NCI-H1436 treated with DMSO at 0.1 percent for 48 hours (cell line): ENCODE measurements at places on chromosomes 16 and 17.

GRCh38 chr17:78414178-78415162 is 36.0 kb downstream of the PGS1 start:
- no peak for DNase-seq

DNA sequence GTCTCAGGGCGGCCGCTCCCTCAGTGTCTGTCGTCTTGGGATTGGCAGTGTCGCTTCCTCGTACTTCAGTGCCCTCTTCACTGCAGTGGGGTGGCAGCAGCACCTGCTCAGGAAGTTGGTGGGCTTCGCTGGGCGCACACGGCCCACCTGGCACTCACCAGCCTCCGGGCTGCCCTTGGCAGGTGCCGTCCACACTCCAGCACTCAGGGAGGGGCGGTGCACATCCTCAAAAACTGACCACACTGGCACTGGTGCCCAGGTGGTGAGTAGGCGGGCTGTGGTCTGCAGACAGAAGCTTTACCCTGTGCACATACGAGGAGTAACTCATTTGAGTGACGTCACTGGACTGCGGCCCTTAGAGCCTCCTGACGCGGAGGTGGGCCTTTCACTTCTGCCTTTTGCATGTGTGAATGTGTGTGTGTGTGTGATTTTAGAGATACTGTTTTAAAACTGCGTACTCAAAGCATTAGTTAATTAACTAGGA is 94.6 kb downstream of the BANP start:
- DNase-seq = no peak

- peak; percentile 93 for DNase-seq
Measured at GRCh38 chr17:40582328-40582901, 17.1 kb upstream of the CCR7 start.

DNA sequence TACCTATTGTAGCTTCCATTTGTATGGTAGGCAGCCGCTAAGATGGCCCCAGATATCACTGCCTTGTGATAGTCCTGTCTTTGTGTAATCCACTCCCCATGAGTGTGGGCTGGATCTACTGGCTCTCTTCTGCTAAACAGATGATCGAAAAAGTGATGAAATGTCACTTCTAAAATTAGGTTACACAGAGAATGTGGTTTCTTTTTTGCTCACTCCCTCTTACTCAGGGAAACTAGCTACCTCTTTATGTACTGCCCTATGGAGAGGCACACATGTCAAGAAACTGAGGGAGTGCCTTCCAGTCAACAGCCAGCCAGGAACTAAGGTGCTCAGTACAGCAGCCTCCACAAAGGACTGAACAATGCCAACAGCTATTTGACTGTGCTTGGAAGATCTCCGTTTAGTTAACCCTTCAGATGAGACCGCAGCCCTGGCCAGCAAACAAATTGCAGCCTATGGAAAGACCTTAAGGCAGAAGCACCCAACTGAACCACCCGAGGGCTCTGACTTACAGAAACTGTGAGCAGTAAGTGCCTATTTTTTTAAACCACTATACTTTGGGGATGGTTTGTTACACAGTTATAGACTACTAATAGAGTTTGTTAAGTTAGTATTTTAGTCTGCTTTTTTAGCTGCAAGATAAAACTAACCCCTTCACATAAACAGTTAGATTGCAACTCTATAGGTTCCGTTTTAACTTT is 113.2 kb upstream of the MAF start:
- no peak for DNase-seq

DNA sequence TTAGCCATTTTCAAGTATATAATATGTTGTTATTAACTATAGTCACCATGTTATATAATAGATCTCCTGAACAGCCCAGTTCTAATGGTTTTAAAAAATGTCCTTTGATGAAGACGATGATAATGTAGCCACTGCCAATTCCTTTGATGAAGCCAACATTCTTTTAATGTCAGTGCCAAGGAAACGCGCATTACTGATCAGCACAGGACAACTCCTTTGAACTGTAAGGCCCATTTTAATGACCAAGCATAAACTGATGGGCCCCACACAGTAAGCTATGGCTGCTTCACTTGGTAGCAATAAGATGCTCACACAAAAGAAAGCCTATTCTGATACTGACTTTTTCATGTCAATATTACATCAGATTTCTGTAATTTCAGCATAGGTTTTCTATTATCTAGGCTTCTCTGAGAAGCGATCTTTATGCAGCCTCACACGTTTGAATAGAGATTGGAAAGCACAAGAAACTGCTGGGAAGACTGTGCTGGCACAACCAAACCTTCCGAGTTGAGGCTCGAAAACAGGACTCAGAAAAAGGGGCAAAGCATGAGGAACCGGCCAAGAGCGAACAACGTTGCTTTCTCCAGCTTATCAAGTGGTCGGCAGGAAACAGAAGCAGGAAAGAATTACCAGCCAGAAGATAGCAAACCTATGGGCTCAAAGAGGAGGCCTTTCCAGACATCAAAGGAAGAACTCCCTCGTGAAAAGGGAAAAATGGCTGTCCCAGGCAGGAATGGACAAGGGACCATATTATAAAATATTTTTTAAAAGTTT is 19.4 kb downstream of the ERN1 start:
- no peak for DNase-seq

GRCh38 chr17:39666231-39666600 is 1.1 kb downstream of the TCAP start:
- no peak for DNase-seq

GRCh38 chr17:744937-745336 is 7.1 kb downstream of the GEMIN4 start:
- DNase-seq = no peak

- no peak for DNase-seq
Measured at GRCh38 chr17:752620-753219, 656 bp upstream of the GEMIN4 start.

GRCh38 chr16:4277987-4278513 is 5.2 kb upstream of the TFAP4 start:
- no peak for DNase-seq

DNA sequence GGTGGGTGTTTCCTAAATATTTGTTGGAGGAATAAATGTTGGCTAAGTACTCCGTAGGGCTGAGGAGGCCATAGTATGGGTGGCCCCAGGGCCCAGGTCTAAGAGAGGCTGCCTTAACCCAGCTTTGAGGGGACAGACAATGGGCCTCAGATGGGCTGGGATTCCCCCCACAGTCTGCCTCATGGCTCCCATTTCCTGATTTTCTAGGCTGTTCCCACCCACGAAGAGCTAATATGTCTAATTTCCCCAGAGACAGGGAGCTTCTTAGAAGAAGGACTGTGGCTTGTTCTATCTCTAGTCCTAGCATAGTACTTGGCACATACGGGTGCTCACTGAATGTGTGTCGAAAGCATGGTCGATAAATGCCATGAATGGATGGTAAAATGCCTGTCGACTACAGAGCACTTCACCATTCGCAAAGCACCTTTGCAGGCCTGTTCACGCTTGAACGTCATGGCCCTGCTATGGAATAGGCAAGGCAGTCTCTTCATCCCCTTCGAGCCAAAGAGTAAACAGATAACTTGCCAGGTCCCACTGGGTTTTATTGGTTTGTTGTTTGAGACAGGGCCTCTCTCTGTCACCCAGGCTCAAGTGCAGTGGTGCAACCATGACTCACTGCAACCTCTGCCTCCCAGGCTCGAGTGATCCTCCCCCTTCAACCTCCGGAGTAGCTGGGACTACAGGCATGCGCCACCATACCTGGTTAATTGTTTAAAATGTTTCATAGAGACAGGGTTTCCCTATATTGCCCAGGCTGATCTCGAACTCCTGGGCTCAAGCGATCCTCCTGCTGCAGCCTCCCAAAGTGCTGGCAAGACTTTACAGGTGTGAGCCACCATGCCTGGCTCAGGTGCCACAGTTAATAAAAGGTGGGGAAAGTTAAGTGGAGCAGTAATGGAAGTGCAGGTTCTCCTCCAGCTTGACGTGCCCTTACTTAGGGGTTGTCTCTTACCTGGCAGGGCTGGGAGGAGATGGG is 9.7 kb downstream of the CHAD start:
- no peak for DNase-seq

GRCh38 chr17:18184143-18185031 is 759 bp downstream of the ALKBH5 start:
- DNase-seq = no peak

- peak; percentile 25 for DNase-seq
Measured at GRCh38 chr17:60720763-60721531, 43.3 kb downstream of the BCAS3 start.

DNA sequence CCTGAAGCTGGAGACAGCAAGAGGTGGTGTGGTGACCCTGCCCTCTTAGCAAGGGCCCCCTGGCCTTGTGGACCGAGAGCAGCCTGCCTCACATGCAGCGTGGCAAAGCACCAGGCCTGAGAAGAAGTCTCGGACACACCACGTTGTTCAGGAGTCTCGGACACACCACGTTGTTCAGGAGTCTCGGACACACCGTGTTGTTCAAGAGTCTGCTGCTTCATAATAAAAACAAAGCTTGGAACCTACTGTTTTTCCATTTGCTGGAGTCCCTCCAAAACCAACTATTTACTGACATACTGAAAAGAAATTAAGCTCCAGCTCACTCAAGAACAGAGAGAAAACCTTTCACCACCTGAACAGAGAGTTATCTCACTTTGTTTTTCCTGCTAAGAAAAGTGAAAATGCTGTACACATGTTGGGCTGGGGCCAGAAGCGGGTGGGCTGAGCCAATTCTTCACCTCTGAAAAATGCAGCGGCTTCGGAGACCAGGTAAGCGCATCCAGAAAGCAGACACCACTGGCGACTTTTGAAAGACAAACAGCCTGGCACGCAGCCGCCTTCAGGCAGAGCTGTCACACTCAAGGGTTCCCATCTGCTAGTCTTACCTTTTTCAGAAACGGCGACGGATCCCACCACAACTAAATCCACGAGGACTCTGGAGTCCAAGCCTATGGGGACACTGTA is 8.9 kb downstream of the MTHFSD start:
- no peak for DNase-seq

DNA sequence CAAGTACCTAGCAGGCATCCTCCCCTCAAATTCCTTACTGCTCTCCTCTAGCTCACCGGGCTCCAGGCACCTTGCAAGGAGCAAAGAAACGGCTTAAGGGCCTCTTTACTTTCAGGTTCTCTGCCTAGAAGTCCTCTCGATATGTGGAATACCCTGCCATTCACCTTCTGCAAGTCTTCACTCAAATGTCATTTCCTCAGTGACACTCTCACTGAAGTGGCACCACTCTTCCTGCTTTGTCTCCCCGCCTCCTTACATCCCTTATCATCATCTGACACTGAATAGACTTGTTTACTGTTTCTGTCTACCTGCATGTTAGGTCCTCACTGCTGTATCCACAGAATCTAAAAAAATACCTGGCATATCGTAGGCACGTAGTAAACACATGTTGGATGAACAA is 947 bp downstream of the SLC7A6OS start:
- no peak for DNase-seq

DNA sequence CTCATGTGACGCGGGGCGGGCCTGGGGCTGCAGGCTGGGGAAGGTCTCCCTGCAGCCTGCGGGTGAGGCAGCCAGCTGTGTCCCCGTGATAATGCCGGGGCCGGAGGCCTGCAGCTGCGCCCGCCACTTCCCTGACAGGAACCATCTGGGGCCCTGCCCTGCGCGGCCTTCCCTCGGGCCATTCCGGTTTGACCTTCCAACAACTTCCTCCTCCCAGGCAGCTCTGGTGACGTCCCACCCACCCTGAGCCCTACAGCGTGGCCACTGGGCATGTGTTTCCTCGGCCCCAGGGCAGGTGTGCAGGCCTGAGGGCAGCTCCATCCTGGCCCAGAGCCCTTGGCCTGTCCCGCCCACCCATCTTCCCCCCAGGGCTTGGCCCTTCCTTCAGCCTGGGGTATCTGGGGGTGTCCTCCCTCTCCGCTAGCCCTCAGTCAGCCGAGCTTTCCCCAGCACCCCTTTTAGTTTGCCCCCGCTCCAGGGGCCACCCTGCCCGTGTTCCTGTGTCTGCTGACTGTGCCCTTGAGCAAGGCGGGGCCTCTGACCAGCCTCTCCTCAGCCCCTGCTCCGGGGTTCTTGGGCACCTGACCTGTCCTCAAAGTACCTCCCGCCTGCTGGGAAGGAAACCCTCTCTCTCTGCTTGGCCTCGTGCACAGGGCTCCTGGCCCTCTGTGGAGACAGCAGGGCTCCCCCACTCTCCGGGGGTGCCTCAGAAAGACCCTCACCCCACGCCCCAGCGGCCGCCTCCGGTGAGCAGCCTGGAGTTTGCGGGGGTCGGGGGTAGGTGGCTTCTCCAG is at the start of gene CBFA2T3:
TSS of gene CBFA2T3 (minus strand) at position 190 of the 794 bp plus-strand sequence. CDS start 400 bp downstream, outside the sequence.
- DNase-seq = no peak

DNA sequence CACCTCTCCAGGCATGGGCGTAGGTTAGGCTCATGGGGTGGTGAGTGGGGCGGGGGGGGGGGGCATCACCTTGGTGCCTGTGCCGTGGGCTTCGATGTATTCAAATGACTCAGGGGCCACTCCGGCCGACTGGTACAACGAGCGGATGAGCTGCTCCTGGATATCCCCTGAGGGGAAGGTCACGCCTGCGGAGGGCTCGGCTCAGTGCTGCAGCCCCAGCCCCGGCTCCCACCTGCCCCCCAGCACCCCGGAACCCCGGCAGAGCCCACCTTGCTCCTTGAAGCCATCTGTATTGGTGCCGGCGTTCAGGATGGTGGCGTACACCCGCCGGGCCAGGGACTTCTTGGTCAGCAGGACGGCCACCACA is 5.4 kb downstream of the FASN start:
- no peak for DNase-seq

DNA sequence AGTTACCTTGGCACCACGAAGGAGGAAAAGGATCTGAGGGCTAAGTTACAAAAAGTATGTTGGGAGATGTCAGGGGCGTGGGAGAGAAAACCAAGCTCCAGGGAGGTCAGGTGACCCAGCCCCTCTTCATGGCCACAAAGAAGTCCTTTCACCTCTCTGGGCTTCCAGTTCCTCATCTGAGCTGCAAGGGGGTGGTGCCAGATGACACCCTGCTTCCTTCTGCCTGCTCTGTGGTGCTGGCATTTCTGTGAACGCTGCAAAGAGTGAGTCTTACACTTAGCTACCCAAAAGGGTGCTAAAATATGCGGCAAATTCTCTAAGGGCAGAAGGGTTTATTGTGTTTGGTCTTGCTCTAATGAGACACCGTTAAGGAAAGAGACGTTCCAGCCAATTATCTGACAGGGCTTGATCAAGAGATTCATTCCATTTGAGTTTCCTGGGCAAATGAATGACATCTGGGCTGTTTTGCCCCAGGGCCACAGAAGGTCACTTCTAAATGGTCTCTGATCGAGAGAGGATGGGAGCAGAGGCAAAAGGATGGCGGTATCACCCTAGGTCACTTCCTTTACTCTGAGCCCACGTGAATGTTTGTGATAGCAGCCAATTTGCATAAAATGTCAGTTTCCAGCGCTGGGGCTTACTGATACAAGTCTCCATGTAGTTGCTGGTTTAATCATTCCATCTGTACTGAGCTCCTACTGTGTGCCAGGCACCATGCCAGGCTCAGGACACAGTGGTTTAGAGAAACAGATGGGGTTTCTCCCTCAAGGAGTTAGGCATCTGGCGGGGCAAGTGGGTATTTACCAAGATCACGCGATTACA is 210.2 kb downstream of the KATNIP start:
- DNase-seq = no peak

- no peak for DNase-seq
Measured at GRCh38 chr17:76397687-76398522, 13.5 kb downstream of the SPHK1 start.
